ENCODE measurements at places on chromosomes 7 and 10.

GRCh38 chr10:69409968-69410367, 6.8 kb downstream of the TACR2 start:
- no peak for DNase-seq

GRCh38 chr7:44212018-44212417, 11.2 kb downstream of the YKT6 start:
- no peak for DNase-seq

GRCh38 chr10:32516567-32517495, 70.9 kb downstream of the CCDC7 start:
- no peak for DNase-seq

- no peak for DNase-seq
Observed at GRCh38 chr10:105763611-105764010, 1122.5 kb downstream of the SORCS3 start.

- no peak for DNase-seq
Observed at GRCh38 chr10:133356549-133357284, 1.1 kb downstream of the FUOM start.

DNA sequence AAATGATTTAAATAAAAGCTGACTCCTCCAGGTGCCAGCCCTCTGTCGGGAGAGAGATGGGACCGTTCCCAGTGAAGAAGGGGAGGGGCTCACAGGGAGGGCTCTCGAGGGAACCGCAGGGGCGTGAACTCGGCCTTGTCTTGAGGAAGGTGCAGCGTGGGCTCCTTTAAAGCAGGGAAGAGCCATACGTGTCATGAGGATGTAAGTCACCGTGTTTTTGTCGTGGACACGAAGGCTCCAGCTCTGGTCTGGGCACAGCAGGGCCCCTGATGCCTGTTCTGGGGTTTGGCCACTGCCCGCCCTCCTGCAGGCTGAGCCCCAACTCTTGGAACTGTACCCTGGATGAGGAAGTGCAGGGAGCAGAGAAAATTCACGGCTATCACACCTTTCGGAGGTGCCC, 45.0 kb downstream of the JAKMIP3 start:
- DNase-seq: no peak

DNA sequence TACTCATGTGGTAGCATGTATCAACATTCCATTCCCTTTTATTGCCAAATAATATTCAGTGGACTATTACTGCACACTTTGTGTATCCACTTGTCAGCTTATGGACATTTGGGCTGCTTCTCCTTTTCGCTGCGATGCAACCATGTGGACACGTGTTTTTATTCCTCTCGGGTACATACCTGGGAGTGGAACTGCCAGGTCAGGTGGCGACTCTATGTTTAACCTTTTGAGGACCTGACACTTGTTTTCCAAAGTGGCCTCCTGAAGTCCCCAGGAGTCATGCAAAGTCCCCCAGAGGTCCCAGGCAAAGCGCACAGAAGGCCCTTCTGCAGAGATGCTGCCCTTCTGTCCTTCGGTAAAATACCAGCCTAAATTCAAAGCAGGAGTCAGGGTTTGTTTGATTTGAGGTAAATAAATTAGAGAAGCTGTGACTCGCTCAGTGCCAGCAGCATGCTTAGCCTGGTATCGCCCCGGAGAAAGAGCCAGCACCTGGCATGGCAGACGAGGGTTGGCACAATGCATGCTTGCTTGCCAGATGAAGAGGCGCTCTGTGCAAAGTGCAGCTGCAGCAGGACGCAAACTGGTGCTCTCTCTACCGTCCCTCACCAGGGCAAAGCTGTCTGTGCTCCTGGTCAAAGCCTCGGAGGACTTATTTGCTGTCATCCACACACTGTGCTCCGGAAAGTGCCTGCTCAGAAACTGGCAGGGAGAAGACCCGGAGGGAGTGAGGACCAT, 37.8 kb downstream of the HIPK2 start:
- DNase-seq: no peak

DNA sequence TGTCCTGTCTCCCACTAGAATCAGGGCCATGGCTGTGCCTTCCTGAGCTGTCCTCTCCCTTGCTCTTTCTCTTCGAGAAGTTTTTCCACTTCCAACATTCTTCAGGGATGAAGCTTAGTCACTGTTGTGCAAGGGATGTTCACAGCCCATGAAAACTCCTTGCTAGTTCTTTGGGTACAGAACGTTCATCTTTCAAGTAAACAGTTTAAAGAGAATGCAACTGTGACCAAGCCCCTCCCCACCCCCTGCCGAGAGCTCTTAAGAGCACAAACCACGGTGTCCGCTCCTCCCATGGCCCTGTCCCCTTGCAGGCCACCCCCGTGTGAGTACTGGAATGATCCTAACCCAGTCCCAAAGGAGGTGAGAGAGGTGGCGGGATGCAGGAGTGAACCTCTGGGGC, 161.1 kb upstream of the RHEB start:
- DNase-seq: no peak

GRCh38 chr7:43537765-43538403, 45.0 kb upstream of the STK17A start:
- no peak for DNase-seq

DNA sequence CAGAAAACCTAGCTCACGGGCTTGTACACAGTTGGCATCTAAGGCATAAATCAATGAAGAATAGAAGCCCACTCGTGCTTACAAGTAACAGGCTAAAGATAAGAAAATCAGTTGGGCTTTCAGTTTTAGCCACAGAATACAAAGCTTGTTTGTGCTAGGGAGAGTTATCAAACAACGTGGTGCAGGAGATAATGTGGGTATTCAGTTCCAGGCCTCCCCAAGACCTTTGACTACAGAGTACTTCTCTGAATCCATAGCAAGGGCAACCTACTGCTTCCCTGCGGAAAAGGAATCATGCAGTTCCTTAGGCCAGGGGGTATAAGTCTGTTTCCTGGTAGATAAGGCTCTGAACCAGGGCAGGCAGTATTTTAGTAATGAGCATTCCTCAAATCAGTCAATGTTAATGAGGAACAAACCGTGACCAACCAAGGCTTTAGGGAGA, 219.5 kb upstream of the CSTF2T start:
- no peak for DNase-seq

DNA sequence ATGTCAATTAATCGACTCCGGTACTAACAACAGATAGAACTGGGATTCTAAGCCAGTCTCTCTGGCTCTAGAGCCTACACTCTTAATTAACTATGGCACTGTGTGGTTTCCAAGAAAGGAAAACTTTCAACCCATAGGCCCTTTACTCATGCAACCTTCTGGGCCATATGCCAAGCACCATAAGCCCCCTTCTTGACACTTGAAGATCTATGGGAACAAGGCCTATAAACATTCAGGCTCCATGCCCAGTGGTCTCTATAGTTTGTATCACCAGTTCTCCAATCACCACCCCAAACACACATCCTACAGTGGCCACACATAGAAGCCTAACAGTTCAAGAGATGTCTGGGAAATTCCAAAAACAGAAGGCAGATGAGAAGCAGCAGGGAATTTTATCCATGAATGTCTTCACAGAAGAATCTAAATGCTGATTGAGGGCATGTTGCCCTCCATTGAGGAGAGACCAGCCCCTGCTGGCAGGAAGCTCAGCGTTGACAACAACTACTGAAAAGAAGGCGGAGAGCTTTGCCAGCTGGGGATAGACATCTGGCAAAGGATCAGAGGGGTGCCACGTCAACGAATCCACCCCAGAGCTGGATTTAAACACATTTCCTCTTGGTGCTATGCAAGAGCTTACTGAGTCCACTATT, 64.4 kb downstream of the GRM3 start:
- DNase-seq: no peak

- DNase-seq: no peak
Observed at GRCh38 chr10:101545898-101546297, 42.2 kb downstream of the POLL start.

GRCh38 chr7:143352531-143353002, 9.9 kb downstream of the FAM131B start:
- DNase-seq: no peak

GRCh38 chr10:99224766-99225165, 10.9 kb downstream of the HPSE2 start:
- DNase-seq: no peak

GRCh38 chr7:127541548-127541947, 43.8 kb downstream of the GCC1 start:
- no peak for DNase-seq

- DNase-seq: no peak
Observed at GRCh38 chr7:41033500-41033899, 669.4 kb downstream of the INHBA start.

GRCh38 chr7:55130395-55131141, 111.8 kb downstream of the EGFR start:
- no peak for DNase-seq

DNA sequence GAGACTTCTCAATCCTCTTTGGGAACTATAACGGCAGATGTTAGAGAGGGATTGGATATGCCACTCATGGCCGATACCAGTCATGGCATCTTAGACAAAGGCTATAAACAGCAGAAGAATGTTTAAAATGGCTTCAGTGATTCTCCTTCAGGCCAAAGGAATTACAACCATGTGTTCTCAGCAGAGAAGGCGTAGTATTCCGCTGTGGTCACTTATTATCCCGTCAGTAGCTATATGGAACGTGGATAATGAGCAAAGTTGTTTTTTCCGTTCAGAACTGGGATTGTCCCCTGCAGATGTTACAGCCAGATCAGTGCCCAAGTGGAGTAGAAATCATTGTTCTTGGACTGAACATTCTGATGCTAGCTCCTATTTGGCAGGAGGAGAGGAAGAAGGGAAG, 43.1 kb downstream of the TEX36 start:
- DNase-seq: no peak

- no peak for DNase-seq
Observed at GRCh38 chr7:170551-171363, 21.6 kb upstream of the FAM20C start.

GRCh38 chr7:117218700-117219099, 104.2 kb downstream of the WNT2 start:
- no peak for DNase-seq

GRCh38 chr7:105862276-105862675, 14.1 kb downstream of the ATXN7L1 start:
- DNase-seq: no peak

DNA sequence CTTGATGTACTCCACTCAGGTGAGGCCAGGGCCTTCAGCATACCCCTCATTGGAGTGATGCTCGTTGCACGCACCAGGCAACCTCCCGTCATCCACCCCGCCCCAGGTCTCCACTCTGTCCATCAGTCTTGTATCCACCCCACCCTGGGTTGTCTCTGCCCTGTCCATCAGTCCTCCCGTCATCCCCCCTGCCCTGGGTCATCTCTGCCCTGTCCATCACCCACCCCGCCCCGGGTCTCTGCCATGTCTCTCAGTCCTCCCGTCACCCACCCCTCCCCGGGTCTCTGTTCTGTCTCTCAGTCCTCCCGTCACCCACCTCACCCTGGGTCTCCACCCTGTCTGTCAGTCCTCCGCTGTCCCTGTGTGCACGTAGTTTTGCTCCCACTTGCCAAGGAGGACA, 59.9 kb downstream of the WDR37 start:
- DNase-seq: no peak

GRCh38 chr7:106793015-106793975, 71.8 kb upstream of the PIK3CG start:
- no peak for DNase-seq

DNA sequence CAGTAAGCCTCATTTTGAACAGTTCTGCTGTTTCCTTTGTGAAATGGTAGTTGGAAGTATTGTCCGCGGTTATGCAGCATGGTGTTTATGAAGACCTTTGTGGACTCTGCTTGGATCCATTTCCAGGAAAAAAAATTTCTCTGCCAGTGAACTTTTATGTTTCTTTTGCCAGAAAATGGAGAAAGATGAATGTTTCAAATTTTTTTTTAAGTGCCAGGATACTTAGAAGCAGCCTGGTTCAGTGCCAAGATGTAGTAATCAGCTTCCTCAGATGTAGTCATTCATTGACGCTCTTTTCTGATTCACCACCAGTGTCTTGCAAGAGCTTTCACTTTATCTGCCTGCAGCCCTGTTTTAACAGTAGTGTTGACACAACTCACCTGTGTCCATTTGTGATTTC, 258.2 kb downstream of the SDK1 start:
- no peak for DNase-seq

DNA sequence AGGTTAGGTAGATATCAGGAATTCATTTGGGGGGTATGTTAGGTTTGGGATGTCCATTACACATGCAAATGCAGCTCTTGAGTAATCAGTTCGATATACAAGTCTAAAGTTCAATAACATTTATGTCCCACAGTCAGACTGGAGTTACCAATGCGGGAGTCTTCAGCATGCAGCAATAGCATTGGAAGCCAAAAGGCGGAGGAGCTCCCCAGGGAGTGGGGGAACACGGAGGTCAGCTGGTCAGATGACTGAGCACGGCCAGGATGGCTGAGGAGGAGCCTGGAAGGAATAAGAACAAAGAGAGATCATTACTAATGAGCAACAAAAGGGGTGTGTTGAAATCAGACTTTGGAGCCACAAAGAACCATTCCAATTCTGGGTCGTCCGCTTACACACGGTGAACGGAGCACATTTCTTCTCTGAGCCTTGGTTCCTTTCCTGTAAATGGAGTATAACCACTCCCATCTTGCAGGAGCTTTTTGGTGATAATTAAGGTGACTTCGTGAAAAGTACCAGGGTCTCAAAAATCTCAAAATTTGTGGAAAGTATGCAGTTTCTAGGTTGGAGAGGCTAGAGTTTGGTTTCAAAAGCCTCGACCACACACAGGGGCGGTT, 478 bp upstream of the ZNF22 start:
- no peak for DNase-seq

DNA sequence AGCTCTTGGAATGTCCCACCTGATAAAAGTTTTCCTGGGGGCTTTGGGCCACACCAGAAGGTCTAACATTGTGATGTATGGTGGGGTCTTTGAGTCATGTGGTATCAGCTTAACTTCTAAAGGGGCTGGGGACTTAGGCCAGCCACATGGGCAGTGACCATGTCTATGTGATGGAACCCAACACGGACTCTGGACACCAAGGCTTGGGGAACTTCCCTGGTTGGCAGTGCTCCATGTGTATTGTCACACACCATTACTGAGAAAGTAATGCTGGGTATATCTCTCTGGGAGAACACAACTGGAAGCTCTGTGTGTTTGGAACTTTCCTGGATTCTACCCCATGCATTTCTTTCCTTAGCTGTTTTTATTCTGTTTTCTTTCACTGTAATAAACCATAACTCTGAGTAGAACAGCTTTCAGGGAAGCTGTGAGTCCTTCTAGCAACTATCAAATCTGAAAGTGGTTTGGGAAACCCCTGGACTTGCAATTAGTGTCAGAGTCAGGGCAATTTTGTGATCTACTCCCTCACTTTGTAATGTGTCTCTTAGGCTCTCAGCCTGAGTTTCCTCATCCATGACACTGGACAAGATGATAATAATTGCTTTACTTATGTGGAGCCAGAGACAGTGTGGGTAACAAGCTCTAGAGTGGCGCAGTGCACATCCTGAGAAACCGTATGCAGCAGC, 28.4 kb upstream of the AGK start:
- no peak for DNase-seq

GRCh38 chr10:11082526-11082925, 64.9 kb downstream of the CELF2 start:
- no peak for DNase-seq

- DNase-seq: no peak
Observed at GRCh38 chr10:119479532-119479931, 63.0 kb downstream of the RGS10 start.

GRCh38 chr7:32062150-32062549, 8.1 kb downstream of the PDE1C start:
- DNase-seq: no peak

- no peak for DNase-seq
Observed at GRCh38 chr7:140058517-140058916, 4.2 kb downstream of the PARP12 start.

Measured in activated naive CD4-positive, alpha-beta T cell treated with Interleukin-2 at 50 U/mL for 16 hours (primary cell).